ENCODE measurements at places on chromosomes 6 and 20. TPM values are rescaled to one million over a fixed set of nuclear protein-coding genes. Genes with fewer than 3 reads are reported as not detected.

The USP49 gene
- 3.4 TPM for total RNA-seq

The PNLDC1 gene
- total RNA-seq = not detected

- DNase-seq = no peak
These were observed 45.1 kb downstream of the TMEM242 start for GRCh38 chr6:157278171-157278570.

- no peak for DNase-seq
These were observed 264.4 kb upstream of the PRDM1 start for GRCh38 chr6:105821777-105822176.

DNA sequence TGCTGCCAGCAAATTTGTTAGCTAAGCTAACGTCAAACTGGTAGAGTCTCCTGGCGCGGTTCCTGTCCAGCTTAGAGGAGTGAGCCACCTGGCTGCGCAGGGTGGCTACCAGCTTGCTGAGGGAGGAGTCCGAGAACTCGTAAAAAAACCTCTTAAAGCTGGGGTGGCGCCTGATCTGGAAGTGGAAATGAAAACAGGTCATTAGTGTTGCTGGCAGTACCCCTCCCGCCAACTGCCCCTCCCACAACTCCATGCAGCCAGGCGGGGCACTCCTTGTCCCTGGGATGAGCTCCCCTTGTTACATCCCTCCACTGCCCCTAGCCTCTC lies 17.3 kb downstream of the BNIP5 start:
- DNase-seq = no peak

GRCh38 chr6:102623201-102623600 lies 1229.7 kb downstream of the GRIK2 start:
- DNase-seq = no peak

DNA sequence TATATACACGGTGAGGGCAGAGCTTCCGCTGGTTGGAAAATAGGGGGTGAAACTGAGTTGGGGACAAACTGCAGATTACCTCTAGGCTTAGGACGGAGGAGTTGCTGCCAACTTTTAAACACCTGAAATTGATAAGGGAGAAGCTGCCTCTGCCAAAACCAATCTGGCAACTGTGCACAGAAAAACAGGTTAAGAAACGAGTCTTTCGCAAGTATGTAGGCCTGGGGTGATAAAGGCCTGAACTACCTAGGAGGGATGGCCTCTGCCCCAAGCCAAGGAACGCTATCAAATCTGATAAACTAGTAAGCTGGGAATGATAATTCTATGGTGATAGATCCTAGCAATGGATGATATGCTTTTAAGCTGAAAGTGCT lies 149.9 kb upstream of the QKI start:
- DNase-seq = no peak

DNA sequence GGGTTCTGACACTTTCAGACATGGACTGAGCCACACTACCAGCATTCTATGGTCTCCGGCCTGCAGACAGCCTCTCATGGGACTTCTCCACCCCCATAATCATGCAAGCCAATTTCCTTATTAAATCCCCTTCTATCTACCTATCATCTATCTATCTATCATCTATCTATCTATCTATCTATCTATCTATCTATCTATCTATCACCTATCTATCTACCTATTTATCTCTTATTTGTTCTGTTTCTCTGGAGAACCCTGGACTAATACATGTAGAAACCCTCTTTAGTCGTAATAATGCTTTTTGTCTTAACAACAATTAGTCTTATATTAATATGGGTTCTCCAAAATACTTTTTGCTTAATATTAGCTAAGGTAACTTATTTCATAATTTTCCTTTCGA lies 174.1 kb upstream of the PRSS16 start:
- DNase-seq = no peak

- no peak for DNase-seq
These were observed 353.3 kb upstream of the ARID1B start for GRCh38 chr6:156423829-156424228.

- DNase-seq = no peak
These were observed 19.2 kb upstream of the PTGIS start for GRCh38 chr20:49587111-49587570.

The SNPH gene
- 21.0 TPM for total RNA-seq

The LBP gene
- total RNA-seq = not detected

- no peak for DNase-seq
These were observed 58.9 kb upstream of the IFNGR1 start for GRCh38 chr6:137277971-137278637.

DNA sequence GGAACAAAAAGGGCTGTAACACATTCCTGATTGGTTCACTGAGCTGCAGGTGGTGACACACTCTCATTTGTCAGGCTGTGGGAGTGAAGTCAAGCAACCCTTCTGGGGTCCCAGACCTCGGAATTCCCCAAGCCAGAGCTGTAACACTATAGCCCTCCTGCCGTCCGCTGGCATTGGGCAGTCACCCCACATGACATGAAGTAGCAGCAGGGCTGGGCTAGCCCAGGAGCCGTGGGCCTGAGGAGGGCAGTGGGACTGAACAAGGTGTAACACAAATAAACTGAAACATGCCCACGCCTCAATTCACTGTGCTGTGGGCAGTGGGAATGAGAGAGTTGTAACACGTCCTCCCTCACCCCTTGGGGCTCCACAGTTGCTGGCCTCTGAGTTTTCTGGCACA lies 689.1 kb upstream of the EYS start:
- DNase-seq = no peak

The MMUT gene
- total RNA-seq = 15.8 TPM

- DNase-seq = no peak
These were observed 12.7 kb upstream of the BAK1 start for GRCh38 chr6:33592595-33593413.

- no peak for DNase-seq
These were observed 76.1 kb downstream of the SCAND1 start for GRCh38 chr20:35878113-35878625.

The RSPH4A gene
- 1.1 TPM for total RNA-seq

- DNase-seq = no peak
These were observed 1.5 kb downstream of the SERPINB1 start for GRCh38 chr6:2839982-2840748.

GRCh38 chr20:62339647-62340062 lies 27.5 kb downstream of the LAMA5 start:
- DNase-seq = no peak

DNA sequence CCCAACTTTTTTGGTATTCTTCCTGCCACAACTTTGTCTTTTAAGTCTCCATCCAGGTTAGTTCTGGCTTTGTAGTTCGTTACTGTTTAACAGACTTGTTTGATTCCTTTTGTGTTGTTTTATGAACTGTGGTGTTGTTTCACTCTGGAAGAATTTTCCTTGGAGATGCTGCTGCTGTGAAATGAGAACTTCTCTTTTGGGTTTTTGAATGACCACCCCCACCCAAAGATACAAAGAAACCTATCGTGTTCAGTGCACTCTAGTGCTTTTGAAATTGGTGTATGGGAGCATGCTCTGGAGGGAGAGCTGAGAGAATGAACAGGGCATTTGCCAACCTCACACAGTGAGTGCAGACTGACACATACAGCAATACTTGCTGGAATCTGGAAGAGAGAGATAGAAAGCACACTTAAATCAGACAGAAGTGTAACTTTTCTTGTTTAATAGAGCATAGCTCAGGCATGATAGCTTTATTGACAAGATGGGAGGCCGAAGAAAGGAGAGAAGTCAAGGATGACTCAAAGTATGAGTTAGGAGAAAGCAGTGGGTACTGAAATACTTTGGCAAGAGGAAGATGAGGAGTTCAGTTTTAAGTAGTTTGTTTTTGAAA lies 293.1 kb downstream of the SOX4 start:
- no peak for DNase-seq

The KCNS1 gene
- total RNA-seq = 0.14 TPM

The GABRR1 gene
- not detected for total RNA-seq

- no peak for DNase-seq
These were observed 3.4 kb upstream of the SULF2 start for GRCh38 chr20:47788741-47789080.

Data from sigmoid colon (tissue), 7 donors.